ENCODE measurements at places on chromosomes 1 and 21.

GRCh38 chr1:220768126-220768601 is 18.5 kb upstream of the MTARC1 start:
- no peak for DNase-seq

DNA sequence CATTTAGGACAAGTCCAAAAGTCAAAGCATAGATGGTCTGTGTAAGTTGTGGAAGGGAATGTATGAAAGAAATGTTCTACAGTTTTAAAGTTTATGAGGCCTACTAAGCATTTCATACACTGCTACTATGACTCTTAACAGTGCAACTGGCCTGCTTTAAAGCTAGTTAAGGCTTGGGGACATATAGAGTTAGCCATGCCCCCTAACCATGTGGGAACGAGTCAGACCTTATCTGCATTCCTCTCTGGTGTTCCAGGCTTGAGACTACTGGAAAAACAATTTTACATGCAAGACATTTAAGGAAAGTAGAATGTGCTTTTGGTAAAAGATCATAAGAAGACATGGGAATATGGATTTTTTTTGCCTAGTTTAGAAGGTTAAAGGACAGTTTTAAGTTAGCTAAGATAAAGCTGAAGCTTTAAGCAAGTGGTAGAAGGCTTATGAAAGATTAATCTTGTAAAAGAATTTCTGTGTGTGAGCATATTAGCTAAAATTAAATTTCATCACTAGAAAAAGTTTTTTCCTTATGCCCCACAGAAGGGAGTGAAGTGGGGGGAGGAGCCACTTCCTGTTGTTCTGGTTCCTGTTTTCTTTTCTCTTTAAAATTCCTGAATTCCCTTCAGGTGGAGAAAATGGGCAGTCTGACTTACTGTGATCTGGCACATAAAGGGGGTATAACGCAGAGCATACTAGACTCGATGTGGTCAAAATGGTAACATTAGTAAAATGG is 8.9 kb upstream of the CD48 start:
- DNase-seq = no peak

DNA sequence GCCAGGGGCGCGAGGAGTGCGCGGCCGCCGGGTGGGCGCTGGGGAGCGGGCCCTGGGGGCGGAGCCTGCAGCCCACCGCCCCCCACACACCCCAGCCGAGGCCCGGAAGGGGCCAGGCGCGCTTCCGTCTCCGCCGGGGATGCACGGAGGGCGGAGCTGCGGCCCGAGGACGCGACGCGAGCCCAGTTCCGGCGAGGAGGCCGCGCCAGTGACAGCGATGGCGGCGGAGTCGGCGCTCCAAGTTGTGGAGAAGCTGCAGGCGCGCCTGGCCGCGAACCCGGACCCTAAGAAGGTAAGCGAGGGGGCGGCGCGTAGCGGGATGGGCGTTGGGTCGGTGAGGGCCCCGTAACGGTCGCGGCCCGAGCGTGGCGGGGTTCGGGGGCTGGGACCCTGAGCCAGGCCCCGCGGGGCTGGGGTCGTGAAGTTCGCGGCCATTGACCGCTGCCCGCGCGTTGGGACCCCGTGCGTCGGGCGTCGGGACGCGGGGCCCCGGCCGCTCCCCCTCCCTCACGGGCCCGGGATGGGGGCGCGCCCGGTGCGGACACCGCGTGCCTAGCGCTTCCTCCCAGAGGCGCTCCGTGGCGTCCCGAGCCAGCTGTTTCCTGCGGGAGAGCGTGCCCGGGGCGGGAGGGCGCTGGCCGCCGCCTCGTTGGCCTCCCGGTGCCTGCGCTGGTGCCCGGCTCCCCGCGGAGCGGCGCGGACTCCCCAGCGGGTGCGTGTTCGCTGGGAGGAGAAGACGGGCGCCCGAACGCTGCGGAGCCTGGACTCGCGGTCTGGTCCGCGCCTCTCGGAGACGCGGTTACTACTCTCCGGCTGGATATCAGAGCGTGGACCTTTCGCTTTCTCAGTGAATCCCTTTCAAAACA is at the start of gene ELOA:
Gene ELOA (plus strand): TSS at position 185 of the 866 bp plus-strand sequence. CDS start 33 bp downstream, at position 218.
- DNase-seq = peak; percentile 73

DNA sequence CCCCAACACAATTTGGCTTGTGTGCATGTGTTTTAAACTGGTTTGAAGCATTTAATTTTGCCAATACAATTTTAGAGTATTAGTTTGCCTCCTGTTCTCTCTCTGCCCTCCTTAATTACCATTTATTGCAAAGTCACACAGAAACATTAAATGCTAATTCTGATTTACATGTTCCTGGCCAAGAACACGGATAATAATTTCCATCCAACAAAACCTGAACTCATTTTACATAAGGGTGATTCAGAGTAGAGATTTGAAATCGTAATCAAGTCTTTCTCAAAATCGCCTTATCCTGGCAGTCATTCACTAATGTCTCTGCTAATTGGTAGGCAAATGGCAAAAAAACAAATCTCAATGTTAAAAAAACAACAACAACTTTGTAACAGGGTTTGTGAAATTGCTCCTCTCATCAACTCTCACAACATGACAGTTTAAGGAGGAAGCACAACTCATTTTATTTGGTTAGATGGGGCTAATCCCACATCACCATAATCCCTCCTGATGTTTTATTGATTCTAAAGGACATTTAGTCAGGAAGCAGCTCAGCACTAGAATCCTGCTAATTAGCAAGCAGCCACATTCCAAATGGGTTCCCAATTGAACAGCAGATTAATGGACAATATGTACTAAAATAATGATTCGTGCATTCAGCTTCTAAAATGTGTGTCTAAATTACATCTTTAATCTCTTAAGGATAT is 55.9 kb downstream of the C1orf87 start:
- DNase-seq = no peak

DNA sequence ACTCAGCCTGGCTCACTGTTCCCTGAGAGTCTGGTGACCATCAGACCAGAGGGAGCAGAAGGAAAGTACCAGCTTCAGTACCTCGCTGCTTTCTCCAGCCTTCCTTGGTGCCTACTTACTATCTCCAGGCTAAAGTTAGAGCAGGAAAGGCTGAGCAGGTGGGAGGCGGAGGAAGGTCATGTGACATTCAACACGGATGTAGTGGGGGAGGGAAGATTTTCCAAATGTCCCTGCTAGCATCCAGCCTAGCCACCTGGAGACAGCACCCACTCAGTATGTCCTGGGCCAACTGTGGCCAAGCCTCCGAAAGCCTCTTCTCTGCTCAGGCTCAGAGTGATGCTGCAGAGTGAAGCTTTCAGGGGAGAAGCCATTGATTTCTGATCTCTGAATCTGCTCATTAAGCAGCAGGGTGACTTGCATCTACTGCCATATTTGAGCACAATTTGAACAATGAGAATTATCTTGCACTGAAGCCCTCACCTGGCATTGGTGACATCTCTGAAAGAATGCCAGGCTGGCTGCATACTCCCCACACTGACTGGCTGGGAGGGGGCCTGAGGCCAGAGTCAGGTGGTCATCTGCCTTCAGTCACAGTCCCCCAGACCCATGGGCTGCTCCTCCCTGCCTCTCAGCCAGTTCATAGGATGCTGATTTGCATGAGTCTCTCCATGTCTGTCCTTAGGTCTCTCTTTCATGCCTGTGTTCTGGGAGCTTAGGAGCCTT is 86.2 kb downstream of the KCND3 start:
- no peak for DNase-seq

DNA sequence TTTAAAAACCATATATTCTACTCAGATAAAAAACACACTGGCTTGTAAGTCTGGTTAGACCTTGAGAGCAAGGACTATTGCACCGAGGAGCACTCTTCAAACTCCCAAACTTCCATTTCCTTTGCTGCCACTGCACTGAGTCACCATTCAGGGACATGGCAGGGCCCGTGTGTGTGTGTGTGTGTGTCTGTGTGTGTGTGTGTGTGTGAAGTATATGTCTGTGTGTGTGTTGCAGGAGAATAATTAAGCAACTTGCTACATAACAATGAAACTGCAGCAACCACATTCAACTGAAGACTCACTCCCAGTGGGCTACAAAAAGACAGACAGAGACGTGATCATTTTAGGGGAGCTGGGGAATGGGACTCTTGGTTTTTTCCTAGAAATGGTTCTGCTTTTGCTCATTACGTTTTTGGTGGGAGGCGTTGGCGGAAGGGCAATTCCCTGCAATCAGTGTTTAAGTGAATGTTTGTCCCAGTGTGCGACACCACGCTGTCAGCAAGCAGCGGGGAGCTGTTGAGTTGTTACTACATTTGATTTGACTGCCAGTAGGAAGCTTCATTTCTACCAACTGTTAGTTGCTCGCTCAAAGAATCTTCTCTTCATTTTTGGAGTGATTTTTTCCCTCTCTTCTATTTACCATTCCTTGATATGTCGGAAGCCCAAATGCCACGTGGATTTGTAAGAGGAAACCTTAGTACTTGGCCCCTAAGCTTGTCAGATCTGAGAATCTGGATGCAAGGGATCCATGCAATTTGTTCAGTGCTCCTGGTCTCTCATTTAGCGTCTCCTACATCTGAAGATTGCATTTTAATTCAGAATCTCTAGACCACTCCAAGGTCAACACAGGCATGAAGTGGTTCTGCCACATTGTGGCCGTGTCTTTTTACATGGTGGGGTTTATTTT is 36.1 kb downstream of the ESRRG start:
- DNase-seq = no peak

GRCh38 chr21:45947296-45947695 is 34.3 kb upstream of the COL6A1 start:
- DNase-seq = no peak

GRCh38 chr1:157095551-157095950 is 4.1 kb downstream of the ETV3L start:
- DNase-seq = no peak

- no peak for DNase-seq
These were observed 6.5 kb upstream of the ZZZ3 start for GRCh38 chr1:77688939-77689338.

DNA sequence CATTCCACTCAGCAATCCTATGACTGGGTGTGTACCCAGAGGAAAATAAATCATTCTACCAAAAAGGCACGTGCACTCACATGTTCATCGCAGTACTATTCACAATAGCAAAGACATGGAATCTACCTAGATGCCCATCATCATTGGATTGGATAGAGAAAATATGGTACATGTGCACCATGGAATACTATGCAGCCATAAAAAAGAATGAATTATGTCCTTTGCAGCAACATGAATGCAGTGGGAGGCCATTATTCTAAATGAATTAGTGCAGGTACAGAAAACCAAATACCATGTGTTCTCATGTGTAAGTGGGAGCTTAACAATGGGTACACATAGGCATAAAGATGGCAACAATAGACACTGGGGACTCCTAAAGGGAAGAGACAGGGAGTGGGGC is 39.9 kb upstream of the SLC35F3 start:
- DNase-seq = no peak

DNA sequence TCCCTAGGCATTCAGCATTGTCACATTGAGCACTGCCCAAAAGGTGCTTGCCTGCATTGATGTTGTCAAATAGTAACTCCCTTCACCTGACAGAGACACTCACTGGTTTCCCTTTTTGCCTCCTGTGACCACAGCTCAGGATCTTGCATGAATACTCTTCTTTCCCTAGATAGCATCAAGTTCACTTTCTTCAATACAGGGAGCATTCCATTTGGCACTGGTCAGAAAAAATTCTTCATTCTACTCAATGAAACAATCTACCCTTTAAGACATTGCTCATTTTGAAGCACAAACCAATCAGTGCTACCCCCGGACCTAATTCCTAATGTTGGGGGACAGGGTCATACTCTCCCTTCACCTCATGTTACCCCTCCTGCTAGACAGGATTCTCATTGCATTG is 319.0 kb upstream of the SNX7 start:
- no peak for DNase-seq

DNA sequence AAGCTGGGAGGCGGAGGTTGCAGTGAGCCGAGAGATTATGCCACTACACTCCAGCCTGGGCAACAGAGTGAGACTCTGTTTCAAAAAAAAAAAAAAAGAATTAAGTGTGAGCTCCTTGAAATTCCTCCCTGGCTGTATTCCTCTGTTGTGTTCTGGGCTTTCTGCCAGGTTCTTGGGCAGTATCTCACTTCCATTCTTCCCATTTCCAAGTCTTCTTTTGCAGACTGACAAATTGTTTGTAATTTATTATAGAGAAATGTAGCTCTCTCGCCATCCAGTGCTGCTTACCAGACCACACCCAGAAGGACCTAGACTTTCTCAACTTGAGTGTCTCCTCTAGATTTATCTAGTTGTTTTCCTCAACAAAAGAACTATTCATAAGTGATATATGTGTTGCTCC is 105.0 kb upstream of the ADGRL2 start:
- DNase-seq = no peak

GRCh38 chr1:121440993-121441392 is 256.2 kb downstream of the SRGAP2C start:
- no peak for DNase-seq

DNA sequence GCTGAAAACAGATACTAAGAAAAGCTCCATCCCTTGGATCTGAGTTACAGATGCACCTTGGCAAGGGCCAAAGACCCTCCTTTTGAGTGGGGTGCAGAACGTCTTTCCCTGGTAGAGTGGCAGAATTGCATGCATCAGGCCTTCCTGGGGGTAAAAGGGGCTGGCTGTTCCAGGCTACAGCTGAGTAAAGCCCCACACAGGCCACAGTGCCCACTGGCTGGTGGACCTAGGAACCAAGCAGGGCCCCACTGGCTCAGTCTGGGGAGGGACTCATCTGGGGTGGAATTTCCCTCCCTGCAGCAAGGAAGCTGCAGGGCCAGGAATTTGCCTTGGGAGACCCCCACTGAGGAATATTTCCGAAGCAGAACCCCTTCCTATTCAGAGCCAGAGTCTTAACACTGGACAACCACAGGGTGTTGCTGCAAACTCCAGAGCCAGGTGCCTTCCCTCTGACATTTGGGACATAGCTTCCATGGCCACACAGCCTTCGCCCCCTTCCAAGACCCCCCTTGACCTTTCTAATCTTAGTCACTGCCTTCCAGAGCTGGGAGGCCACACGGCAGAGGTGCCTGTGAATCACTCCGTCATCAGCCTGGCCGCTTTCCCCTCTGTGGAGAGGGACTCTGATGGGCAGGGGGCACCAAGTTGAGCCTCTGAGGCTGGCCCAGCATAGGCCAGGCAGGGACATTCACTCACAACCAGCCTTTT is 52.5 kb downstream of the LACTBL1 start:
- DNase-seq = no peak

DNA sequence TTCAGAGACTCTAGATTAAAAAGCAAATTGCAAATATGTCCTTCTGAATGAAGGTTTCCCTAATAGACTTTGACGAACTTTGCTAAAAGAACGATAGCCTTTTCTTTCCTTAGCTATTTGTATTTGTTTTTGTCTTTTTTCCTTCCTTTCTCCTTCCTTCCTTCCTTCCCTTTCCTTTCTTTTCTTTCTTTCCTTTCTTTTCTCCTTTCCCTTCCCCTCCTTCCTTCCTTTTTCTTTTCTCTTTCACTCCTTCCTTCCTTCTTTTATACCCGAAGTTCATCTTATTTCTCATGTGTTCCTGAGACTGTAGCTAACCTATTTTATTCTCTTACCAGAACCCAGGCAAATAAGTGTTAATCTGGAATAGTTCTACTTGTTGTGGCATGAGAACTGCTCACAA is 381.2 kb upstream of the RUNX1 start:
- no peak for DNase-seq

DNA sequence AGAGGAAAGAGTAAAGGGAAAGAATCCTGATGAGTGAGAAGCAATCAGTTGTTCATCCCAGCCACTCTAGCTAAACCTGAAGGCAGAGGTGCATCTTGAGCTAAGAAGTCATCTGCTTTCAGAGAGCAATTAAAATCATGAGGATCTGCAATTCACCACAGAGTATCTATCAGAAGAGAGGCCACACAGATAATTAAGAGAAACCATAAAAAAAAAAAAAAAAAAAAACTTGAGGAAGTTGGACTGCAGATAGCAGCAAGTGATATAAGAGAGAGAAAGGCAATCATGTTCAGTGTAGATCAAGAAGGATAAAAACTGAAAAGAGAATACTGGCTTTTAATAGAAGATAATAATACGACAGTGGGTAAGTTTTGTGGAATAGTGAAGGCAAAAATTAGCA is 17.7 kb downstream of the FOXJ3 start:
- DNase-seq = peak; percentile 54
